Naive thymus-derived CD4-positive, alpha-beta T cell (primary cell): ENCODE measurements at places on chromosomes 4 and X.

DNA sequence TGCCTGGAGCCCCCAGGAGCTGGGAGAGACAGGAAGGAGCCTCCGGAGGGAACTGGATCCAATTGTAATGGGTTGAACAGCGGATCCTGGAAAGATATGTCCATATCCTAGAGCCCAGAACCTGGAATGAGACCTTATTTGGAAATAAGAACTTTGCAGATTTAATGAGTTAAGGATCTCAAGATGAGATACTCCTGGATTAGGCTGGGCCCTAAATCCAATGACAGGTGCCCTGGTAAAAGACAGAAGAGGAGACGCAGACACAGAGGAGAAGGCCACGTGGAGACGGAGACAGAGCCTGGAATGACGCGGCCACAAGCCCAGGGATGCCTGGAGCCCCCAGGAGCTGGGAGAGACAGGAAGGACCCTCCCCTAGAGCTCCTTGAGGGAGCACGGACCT lies 34.1 kb downstream of the P2RY8 start:
- H3K27ac ChIP-seq, result peak overlapping the region; percentile 44
- H3K4me1 ChIP-seq, result peaks cover 7% of the 10 kb centered on the region
- H3K4me3 ChIP-seq, result no peak overlapping the region
- DNase-seq, result no peak

DNA sequence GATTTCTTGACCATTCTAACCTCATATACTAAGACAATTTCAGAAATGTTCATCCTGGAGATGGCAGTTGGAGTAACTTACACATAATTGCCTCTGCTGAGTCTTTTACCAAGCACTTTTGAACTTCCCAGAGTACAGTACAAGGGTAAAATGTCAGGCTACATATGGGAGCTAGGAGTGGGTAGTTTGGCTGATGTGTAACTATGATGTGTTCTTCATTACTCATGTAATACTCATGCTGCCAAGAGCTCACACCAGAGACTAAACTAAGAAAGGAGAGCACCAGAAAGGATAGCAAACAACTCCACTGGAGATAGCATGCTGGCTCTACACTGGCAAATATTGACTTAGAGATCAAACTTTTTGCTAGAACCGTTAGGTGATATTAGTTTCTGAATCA lies 194.0 kb downstream of the PDGFRA start:
- H3K4me1 ChIP-seq, result no peaks in the 10 kb centered on the region
- H3K36me3 ChIP-seq, result no peaks in the 10 kb centered on the region
- no peak overlapping the region for H3K27ac ChIP-seq
- no peak overlapping the region for H3K4me3 ChIP-seq
- no peaks in the 10 kb centered on the region for H3K27me3 ChIP-seq

GRCh38 chr4:152626790-152627189 lies 53.0 kb downstream of the TMEM154 start:
- no peak overlapping the region for H3K4me3 ChIP-seq
- no peaks in the 10 kb centered on the region for H3K27me3 ChIP-seq
- H3K36me3 ChIP-seq, result peaks cover 11% of the 10 kb centered on the region
- DNase-seq, result no peak

GRCh38 chr4:94574616-94575015 lies 122.9 kb downstream of the PDLIM5 start:
- H3K27me3 ChIP-seq, result no peaks in the 10 kb centered on the region
- no peak overlapping the region for H3K27ac ChIP-seq
- no peak overlapping the region for H3K4me3 ChIP-seq
- H3K4me1 ChIP-seq, result no peaks in the 10 kb centered on the region
- DNase-seq, result no peak

GRCh38 chr4:127140306-127140705 lies 492.5 kb upstream of the INTU start:
- no peak overlapping the region for H3K27ac ChIP-seq
- DNase-seq, result no peak
- H3K36me3 ChIP-seq, result no peaks in the 10 kb centered on the region
- H3K4me3 ChIP-seq, result no peak overlapping the region
- H3K27me3 ChIP-seq, result no peaks in the 10 kb centered on the region

- DNase-seq, result no peak
- H3K4me1 ChIP-seq, result no peaks in the 10 kb centered on the region
- H3K27me3 ChIP-seq, result no peaks in the 10 kb centered on the region
- no peaks in the 10 kb centered on the region for H3K36me3 ChIP-seq
- H3K4me3 ChIP-seq, result no peak overlapping the region
These were observed 175.9 kb downstream of the SLC39A8 start for GRCh38 chr4:102169345-102169744.

DNA sequence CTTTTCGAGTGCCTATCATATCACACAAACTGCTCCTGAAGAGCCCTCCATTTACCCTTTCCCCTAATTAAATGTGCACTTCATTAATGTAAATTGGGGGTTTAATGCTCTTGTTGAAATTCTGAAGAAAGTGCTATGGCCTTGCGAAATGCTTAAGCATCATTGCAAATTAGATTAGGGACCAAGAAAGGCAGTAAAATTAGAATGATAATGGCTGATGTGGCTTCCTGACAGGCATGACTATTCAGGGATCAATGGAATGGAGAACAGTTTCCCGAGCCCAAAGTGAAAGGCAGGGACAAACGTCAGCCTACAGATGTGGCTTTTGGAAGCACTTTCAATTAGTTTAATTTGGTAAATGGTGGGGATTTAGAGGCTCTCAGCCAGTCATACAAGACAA lies 120.1 kb downstream of the NKX6-1 start:
- no peaks in the 10 kb centered on the region for H3K27me3 ChIP-seq
- no peak overlapping the region for H3K27ac ChIP-seq
- H3K36me3 ChIP-seq, result no peaks in the 10 kb centered on the region
- no peaks in the 10 kb centered on the region for H3K4me1 ChIP-seq
- DNase-seq, result no peak
- no peak overlapping the region for H3K4me3 ChIP-seq

DNA sequence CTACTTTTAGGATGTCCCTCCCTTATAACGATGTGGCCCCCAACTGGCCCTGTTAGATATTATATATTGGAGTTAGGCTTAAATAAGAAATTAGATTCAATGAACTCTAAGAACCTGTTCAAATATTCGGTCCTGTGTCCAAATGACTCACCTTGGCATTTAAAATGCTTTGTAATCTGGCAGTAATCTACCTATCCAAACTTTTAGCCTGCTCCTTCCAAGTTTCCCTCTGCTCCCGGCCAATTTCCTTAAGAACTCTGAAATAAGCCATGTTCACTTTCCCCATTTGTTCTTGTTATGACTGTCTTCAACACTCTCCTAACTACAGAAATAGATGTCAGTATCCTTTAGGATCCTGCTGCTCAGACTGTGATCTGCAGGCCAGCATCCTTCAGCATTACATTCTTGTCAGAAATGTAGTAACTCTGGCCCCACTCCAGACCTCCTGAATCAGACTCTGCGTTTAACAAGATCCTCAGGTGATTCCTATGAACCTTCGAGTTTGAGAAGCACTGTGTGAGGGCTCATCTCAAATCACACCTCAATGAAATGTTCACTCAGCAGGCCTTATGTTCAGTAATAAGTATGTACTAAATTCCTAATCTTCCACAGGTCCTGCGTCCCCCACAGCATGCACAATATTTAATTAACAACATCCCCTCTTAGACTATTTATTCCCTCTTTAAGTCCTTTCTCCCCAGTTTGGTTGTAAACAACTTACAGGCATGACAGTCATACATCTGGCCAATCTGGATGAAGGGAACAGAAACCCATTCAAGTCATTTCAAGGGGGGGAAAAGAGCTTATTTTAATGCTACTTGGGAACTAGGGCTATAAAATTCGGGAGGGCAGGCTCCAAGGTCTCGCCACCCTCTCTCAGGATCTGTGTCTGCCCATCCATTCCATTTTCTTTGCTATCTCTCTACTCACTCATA lies 3.0 kb downstream of the ATP8A1 start:
- DNase-seq, result no peak
- no peaks in the 10 kb centered on the region for H3K27me3 ChIP-seq
- no peak overlapping the region for H3K27ac ChIP-seq
- H3K36me3 ChIP-seq, result no peaks in the 10 kb centered on the region
- H3K4me1 ChIP-seq, result peaks cover 18% of the 10 kb centered on the region

- no peaks in the 10 kb centered on the region for H3K4me1 ChIP-seq
- H3K27ac ChIP-seq, result no peak overlapping the region
- H3K27me3 ChIP-seq, result no peaks in the 10 kb centered on the region
- no peaks in the 10 kb centered on the region for H3K36me3 ChIP-seq
- no peak for DNase-seq
These were observed 28.2 kb upstream of the ANTXR2 start for GRCh38 chr4:80101071-80101791.

- H3K4me3 ChIP-seq, result no peak overlapping the region
- H3K27ac ChIP-seq, result no peak overlapping the region
- no peaks in the 10 kb centered on the region for H3K4me1 ChIP-seq
- DNase-seq, result no peak
- H3K27me3 ChIP-seq, result peaks cover 4% of the 10 kb centered on the region
These were observed 64.4 kb upstream of the PDLIM3 start for GRCh38 chr4:185599553-185600243.

- no peaks in the 10 kb centered on the region for H3K36me3 ChIP-seq
- no peak overlapping the region for H3K4me3 ChIP-seq
- peak; percentile 34 for DNase-seq
- H3K4me1 ChIP-seq, result peaks cover 17% of the 10 kb centered on the region
- no peak overlapping the region for H3K27ac ChIP-seq
- no peaks in the 10 kb centered on the region for H3K27me3 ChIP-seq
These were observed 141.4 kb downstream of the PPP3CA start for GRCh38 chr4:101205916-101206315.

- H3K4me3 ChIP-seq, result no peak overlapping the region
- peaks cover 39% of the 10 kb centered on the region for H3K36me3 ChIP-seq
- peak overlapping the region; percentile 14 for H3K27ac ChIP-seq
- DNase-seq, result no peak
- no peaks in the 10 kb centered on the region for H3K27me3 ChIP-seq
These were observed 2.4 kb downstream of the ZMYM3 start for GRCh38 chrX:71251466-71251973.

DNA sequence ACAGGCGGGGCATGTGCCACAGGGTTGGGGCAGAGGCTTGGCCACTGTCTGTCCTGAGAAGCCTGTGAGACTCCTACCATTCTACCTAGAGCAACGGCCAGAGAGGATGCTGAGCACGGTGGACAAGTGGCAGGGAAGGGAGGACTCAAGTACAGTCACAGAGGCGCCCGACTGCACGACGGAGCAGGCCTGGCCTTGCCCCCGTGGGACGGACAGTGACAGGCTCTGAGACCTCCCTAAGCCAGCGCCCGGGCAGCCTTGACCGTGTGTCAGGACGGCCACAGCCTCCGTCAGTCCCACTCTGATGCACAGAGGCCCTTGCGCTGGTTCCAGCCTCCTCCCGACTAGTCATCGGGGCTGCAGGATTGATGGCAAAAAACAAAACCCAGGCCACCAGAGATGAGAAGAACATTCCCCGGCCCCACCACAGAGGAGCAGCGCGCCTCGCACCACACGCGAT lies 36.7 kb upstream of the MXD4 start:
- H3K27ac ChIP-seq, result no peak overlapping the region
- H3K4me1 ChIP-seq, result peaks cover 23% of the 10 kb centered on the region
- no peaks in the 10 kb centered on the region for H3K36me3 ChIP-seq
- DNase-seq, result no peak
- no peaks in the 10 kb centered on the region for H3K27me3 ChIP-seq

- H3K27ac ChIP-seq, result no peak overlapping the region
These were observed 100.5 kb downstream of the PTCHD1 start for GRCh38 chrX:23435108-23435507.

GRCh38 chr4:73311428-73311827 lies 52.8 kb upstream of the ANKRD17 start:
- H3K27me3 ChIP-seq, result no peaks in the 10 kb centered on the region
- DNase-seq, result no peak
- no peak overlapping the region for H3K27ac ChIP-seq
- no peak overlapping the region for H3K4me3 ChIP-seq
- H3K36me3 ChIP-seq, result no peaks in the 10 kb centered on the region

- no peak overlapping the region for H3K4me3 ChIP-seq
- H3K4me1 ChIP-seq, result no peaks in the 10 kb centered on the region
- H3K27ac ChIP-seq, result no peak overlapping the region
- H3K36me3 ChIP-seq, result no peaks in the 10 kb centered on the region
- no peaks in the 10 kb centered on the region for H3K27me3 ChIP-seq
- no peak for DNase-seq
These were observed 118.6 kb upstream of the FTHL17 start for GRCh38 chrX:31190221-31190975.

GRCh38 chr4:111530446-111530845 lies 614.8 kb upstream of the FAM241A start:
- H3K4me1 ChIP-seq, result no peaks in the 10 kb centered on the region
- no peaks in the 10 kb centered on the region for H3K27me3 ChIP-seq
- no peak for DNase-seq

- H3K27ac ChIP-seq, result no peak overlapping the region
- no peaks in the 10 kb centered on the region for H3K27me3 ChIP-seq
These were observed 75.6 kb upstream of the RXFP1 start for GRCh38 chr4:158446106-158446505.
